ENCODE measurements at places on chromosomes 16 and 17.
A peak's percentile ranks its signal among the peaks of the same experiment; 100 is the strongest.

GRCh38 chr16:75025761-75026160 is 26.9 kb downstream of the ZNRF1 start:
- no peak for DNase-seq

GRCh38 chr17:41417576-41418015 is 6.8 kb downstream of the KRT37 start:
- DNase-seq, result no peak

- DNase-seq, result no peak
Observed at GRCh38 chr17:29624586-29624985, 1.9 kb upstream of the CORO6 start.

- DNase-seq, result no peak
Observed at GRCh38 chr16:11401161-11402050, 56.1 kb downstream of the RMI2 start.

DNA sequence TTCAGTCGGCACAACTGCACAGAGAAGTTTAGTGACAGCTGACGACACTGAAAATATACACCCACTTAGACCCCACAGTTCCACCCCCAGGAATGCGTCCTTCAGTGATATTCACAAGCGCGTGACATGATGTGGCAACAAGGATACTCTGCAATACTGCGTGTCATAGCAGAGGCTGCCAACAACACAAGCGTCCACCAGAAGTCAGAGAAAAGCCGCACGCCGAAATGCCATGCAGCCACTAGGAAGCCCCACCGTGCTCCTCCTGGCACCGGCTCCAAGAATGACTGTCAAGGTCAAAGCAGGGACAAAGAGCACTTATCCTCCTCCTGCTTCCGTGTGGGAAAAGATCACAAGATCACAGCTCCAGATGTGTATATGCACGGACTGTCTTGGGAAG is 3.5 kb downstream of the ATP2A3 start:
- no peak for DNase-seq

- no peak for DNase-seq
Observed at GRCh38 chr17:40346765-40347158, 17.8 kb downstream of the GJD3 start.

DNA sequence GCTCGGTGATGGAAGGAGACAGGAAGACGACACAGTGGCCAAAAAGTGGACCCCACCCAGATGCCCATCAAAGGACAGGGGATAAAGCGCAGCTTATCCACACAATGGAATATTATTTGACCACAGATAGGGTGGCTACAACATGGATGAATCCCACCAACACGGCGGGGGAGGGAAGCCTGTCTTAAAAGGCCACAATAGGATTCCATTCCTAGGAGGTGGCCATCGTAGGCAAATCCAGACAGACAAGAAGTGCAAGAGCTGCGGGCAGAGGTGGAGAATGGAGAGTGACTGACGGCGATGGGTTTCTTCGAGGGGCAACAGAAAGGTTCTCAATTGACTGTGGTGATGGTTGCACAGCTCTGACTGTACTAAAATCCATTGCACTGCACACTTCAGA is 16.0 kb downstream of the SLC38A8 start:
- DNase-seq, result no peak

GRCh38 chr17:29972277-29972676 is 30.8 kb downstream of the EFCAB5 start:
- DNase-seq, result no peak

GRCh38 chr17:79612468-79613194 is 1.8 kb upstream of the RBFOX3 start:
- DNase-seq, result no peak

DNA sequence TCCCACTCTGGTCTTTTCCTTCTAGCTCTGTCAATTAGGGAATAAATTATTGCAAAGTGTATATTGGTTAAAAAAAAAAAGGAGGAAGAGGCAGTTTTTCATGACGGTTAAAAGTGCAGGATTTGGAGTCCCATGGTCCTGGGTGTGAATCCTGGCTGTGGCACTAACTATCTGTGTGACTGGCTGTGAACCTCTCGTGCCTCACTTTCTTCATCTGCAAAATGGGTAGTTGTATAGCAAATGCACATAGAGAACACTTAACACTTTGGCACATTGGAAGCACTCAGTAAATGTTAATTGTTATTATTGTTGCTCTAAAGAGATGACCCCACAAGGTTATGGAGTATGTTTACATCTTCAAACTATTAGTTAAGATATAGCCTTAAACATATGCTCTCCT is 10.5 kb upstream of the KRT23 start:
- DNase-seq, result no peak

DNA sequence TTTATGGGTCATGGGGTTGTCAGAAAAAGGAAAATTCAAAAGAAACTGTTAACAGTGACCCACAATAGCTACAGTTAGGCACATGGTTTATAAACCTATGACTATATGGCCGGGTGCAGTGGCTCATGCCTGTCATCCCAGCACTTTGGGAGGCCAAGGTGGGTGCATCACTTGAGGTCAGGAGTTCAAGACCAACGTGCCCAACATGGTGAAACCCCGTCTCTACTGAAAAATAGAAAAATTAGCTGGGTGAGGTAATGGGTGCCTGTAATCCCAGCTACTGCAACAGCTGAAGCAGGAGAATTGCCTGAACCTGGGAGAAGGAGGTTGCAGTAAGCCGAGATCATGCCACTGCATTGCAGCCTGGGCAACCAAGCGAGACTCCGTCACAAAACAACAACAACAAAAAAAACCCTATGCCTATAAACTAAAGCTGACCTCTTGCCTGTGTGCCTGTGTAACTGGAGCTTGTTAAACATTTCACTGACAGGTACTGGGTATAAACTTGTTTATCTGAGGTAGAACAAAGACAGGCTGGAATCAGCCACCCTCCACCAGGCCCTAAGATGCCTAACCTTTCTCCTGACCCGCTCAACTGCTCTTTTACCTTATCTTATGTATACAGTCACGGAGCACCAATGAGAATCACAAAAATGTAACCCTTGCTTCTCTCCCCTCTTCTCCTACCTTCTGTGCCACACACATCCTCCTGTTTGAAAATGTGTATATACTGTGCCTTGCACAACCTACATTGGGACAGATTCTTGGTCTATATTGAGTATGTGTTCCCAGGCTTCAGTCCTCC is 62.9 kb upstream of the ATF7IP2 start:
- DNase-seq, result no peak

DNA sequence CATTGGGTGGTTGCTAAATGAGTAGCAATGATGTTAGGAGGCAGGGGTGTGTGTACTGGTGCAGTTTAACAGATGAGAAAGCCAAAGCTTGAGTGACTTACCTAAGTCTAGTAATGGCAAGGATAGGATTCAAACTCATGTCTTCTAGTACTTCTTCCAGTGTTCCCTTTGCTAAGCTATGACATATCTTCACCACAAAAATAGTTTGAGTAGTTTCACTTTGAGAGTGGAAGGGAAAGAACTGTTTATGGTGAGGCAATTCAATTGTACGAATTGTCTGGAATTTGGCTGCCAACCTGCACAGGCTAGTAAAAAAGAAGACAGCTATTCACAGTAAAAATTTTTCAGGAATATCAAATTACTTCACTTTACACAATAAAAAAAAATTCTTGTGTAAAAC is 138.0 kb downstream of the NLK start:
- DNase-seq, result peak; percentile 47

DNA sequence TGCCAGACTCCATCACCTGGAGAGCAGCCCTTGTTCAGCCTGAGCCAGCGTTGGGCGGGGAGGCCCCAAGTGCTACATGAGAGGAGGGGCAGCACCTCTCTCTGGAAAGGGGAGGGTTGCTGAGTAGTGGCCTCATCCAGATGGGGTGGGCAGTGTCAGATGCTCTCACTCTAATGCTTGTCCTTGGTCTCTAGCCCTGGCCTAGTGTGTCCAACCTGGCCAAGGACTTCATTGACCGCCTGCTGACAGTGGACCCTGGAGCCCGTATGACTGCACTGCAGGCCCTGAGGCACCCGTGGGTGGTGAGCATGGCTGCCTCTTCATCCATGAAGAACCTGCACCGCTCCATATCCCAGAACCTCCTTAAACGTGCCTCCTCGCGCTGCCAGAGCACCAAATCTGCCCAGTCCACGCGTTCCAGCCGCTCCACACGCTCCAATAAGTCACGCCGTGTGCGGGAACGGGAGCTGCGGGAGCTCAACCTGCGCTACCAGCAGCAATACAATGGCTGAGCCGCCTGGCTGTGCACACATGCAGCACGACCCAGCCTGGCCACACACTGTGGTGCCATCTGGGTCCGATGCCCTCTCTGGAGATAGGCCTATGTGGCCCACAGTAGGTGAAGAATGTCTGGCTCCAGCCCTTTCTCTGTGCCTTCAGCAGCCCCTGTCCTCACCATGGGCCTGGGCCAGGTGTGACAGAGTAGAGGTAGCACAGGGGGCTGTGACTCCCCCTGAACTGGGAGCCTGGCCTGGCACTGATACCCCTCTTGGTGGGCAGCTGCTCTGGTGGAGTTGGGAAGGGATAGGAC is 4.3 kb downstream of the CTRL start:
- no peak for DNase-seq

- no peak for DNase-seq
Observed at GRCh38 chr16:84720177-84720579, 20.4 kb downstream of the USP10 start.

GRCh38 chr16:28069971-28070794 is 6.7 kb upstream of the GSG1L start:
- DNase-seq, result no peak

DNA sequence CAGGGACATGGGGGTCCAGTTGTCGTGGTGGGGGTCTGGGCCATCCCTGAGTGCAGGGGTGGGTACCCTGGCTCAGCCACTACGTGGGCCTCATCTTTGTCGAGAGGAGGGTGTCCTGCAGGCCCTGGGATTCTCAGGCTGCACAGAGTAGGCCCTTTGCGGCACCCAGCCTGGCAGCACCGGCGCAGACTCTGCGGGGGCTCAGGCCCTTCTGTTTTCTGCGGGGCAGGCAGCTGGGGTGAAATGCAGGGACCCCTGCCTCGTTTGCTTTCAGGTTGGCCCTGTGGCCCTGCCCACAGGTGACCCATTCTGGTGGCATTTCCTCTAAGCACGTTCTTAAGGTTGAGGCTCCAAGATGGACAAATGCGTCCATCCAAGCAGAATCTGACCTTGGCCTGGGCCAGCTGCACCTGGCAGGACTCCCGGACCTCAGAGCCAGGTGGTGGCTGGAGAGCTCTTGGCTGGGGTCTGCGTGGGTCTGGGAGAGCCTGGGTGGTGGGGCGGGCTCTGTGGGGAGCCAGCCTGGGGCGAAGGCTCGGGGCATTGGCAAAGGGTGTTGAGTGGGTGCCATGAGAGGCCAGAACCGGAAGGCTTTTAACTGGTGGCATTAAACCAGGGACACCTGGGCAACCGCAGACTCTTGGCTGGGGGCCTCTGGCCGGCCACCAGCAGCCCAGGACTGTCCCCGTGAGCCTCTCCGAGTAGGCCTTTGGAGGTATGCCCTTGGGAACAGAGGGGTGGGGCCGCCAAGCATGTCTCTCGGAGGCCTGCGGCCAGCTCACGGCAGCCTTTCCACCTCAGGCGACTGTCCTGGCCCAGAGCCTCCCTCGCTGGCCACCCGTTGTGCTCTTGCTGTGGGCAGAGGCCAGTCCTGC is 16.9 kb downstream of the PRSS27 start:
- no peak for DNase-seq

- DNase-seq, result no peak
Observed at GRCh38 chr17:17207998-17208397, 1.9 kb upstream of the PLD6 start.

DNA sequence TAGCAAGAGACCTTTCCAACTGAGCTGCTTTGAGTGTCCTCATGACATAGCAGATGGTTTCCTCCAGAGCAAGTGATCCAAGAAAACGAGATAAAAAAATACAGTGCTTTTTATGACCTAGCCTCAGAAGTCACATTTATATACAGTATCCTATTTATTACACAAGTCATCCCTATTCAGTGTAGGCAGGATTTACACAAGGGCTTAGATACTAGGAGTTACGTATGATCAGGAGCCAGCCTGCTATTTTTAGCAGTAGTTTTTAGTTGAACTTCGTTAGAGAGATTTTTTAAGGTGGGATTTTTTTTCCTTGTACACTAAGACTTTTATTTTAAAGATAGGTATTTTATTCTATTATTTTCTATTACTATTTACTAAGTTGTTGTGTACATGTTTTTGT is 58.4 kb downstream of the PHKB start:
- DNase-seq, result no peak

DNA sequence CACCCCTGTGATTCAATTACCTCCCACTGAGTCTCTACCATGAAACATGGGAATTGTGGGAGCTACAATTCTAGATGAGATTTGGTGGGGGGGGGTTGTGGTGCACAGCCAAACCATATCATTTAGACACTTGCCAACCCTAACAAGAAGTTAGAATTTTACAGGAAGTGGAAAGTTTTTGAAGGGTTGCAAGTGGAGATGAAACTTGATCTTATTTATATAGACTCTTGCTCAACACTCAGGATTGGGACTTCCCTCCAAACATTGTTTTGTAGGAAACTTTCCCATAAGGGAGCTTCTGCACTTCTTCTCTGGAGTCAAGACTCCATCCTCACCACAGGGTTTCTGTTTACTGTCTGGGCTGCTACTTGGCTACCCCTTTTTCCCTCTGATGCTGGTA is 266.7 kb upstream of the CDH11 start:
- DNase-seq, result no peak

- no peak for DNase-seq
Observed at GRCh38 chr17:81537343-81537855, 9.2 kb downstream of the FSCN2 start.

DNA sequence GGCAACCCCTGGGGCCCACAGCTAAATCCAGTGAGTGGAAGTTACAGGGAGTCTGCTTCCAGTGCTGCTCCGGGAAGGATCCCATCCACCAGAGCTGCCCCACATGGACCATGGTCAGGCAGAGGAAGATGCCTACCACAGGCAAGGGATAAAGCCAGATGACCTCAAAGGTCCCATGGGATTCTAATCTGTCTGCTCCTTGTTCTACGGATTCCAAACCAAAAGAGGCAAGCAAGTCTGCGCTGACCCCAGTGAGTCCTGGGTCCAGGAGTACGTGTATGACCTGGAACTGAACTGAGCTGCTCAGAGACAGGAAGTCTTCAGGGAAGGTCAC is 1.4 kb downstream of the CCL4L2 start:
- DNase-seq, result no peak

- no peak for DNase-seq
Observed at GRCh38 chr16:61831351-61831917, 204.8 kb downstream of the CDH8 start.

DNA sequence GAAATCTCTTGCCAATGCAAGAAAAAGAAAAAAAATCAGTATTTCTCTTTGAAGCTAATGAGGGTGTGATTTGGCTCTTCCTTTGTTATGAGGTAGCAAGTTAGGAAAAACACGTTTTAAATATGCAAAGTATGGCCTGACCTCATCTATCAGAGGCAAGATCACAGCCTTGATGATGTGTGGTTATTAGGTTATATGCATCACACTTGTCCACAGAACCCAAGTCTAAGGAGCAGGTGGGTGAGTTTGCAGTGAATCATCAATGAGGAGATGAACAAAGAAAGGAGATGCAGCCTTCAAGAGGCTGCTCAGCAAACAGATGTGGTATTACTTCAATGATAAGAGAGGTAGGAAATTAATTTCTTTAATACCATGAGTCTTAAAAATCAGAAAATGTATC is 594.8 kb upstream of the CDH5 start:
- DNase-seq, result no peak

GRCh38 chr16:27332105-27332504 is 18.3 kb downstream of the IL4R start:
- no peak for DNase-seq

GRCh38 chr17:17362540-17362930 is 59.4 kb downstream of the NT5M start:
- no peak for DNase-seq

GRCh38 chr16:1929105-1929504 is 10.9 kb upstream of the HS3ST6 start:
- no peak for DNase-seq
